ENCODE measurements at places on chromosomes 5 and 9.
A peak's percentile ranks its signal among the peaks of the same experiment; 100 is the strongest.

DNA sequence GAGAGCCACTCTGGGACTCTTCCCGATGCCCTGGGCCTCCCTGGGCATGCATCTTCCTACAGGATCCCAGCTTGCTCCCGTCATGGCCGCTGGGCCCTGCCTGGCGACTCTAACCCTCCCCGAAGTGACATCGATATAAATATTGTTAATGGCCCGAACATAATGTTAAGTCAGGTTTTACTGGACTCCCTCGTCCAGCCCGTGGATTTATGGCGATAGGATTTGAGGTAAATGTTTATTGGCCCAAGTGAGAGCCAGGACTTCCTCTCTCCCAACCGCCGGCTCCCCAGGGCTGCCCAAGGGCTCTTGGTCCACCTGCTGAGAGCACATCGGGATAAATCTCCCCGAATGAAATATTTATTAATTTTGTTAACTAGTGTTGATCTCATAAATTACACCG, 246.3 kb downstream of the PBX3 start:
- no peak for ATAC-seq

- no peak for ATAC-seq
Observed at GRCh38 chr9:12826924-12827565, 52.2 kb downstream of the LURAP1L start.

DNA sequence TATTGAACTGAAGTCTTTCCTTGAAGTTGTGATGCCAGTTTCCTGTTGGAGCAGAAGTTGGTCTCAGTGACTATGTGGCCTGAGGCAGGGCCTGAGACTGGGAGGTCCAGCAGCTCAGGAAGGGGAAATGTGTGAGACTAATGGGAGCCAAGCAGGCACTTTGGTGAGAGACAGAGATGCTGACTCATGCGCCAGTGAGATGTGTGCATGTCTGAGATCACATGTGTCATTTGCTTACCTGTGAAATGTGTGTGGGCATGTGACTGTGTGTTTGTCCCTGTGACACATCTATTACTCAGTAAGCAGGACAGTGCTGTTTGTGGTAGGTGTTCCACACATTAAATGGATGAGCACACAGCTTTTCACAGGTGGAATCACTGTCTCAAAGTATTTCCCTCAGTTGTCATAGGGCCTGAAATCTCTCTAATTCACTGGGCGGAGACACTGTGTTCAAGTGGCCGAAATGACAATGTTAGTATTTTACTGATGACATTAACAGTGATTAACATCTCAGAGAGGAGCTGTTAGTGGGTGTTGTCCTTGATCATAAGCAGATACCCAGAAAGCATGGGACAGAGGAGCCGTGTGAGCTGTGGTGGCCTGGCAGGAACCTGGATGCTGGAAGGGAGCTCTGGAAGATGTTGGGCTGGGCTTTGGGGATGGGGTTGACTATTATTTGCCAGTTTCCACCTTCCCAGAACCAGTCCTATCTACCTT, 7.4 kb downstream of the NPR2 start:
- no peak for ATAC-seq

DNA sequence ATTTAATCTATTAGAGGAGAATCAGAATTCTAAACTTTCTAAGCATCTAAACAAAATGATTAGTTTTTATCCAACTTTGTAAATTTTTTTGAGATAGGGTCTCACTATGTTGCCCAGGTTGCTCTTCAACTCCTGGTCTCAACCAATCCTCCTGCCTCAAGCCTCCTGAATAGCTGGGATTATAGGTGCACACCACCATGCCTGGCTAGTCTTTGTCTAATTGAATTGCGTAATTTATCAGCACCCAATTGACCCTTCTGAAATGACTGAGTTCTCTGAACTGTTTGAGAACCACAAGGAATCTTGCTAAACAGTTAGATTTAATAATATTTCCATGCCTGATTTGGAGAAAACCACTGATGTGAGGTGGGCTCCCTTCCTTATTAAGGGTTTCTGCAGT, 75.7 kb downstream of the PJA2 start:
- ATAC-seq = no peak

DNA sequence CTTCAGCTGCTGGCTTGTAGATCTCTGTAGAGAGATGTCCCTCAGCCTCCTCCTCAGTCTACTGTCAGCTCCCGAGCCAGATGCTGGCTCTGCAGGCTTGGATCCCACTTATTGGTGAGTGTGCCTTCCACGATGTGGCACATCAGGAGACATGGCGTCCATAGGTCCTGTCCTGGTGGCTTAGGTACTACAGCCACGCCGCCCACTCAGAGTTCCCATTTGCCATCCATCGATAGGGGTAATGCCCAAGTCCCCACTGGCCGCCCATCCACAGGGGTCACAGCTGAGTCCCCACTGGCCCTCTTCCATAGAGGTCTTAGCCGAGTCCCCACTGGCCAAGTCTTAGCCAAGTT, 17.3 kb downstream of the EXOC3 start:
- ATAC-seq = no peak

- ATAC-seq = no peak
Observed at GRCh38 chr5:33311893-33312292, 128.9 kb upstream of the TARS1 start.

GRCh38 chr5:68225188-68225910, 9.8 kb downstream of the PIK3R1 start:
- ATAC-seq = no peak

DNA sequence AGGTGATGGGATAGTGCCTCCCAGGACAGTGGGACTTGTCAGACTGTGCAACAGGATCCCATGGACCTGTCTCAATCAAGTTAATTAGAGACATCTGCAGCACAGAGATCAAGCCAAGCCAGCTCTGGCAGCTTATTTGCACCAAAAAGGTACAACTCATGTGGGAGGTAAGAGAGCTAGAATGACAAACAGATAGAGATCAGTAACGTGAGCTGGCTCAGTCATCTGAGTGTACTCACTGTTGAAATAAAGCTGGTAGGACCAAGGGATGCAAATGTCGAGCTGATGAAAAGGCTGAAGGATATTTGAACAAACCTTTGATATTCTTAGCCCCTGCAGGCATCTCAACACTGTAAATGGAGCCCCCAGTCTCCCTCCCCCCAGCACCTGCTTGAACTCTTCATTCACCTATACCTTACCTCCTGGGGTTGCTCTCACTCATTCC, 198.1 kb downstream of the EFNA5 start:
- no peak for ATAC-seq

DNA sequence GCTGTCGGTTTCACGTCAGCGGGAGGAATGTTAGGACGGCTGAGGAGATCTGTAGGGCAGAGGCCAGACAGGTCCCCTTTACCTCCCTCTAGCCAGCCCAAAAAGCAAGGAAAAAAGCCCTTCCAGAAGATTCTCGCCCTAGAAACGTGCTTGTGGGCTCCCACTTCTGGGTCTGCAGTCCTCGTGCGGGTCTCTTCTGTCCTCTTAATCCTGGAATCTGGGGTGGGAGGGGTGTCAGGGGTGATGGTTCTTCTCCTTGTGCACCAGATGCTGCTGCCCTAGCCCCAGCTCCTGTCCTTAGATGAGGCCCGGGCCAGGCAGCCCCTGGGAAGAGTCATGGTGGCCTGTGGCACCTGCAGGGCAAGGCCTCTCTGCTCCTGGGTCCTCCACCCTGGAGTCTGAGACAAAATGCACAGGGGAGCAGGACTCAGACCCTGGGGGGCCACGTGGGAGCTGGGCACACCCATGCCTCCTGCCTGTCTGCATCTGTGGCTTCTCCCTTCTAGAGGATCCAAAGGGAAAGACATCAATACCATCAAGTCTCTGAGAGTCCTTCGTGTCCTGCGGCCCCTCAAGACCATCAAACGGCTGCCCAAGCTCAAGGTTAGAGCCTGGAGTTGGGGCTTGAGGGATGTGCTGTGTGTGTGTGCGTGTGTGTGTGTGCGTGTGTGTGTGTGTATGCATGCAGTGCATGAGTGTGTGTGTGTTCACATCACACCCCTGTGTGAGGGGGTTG, 174.2 kb downstream of the CACNA1B start:
- ATAC-seq = no peak

- ATAC-seq = no peak
Observed at GRCh38 chr9:81885602-81886001, 42.6 kb upstream of the SPATA31D4 start.

GRCh38 chr5:142433526-142434321, 108.9 kb upstream of the SPRY4 start:
- no peak for ATAC-seq

DNA sequence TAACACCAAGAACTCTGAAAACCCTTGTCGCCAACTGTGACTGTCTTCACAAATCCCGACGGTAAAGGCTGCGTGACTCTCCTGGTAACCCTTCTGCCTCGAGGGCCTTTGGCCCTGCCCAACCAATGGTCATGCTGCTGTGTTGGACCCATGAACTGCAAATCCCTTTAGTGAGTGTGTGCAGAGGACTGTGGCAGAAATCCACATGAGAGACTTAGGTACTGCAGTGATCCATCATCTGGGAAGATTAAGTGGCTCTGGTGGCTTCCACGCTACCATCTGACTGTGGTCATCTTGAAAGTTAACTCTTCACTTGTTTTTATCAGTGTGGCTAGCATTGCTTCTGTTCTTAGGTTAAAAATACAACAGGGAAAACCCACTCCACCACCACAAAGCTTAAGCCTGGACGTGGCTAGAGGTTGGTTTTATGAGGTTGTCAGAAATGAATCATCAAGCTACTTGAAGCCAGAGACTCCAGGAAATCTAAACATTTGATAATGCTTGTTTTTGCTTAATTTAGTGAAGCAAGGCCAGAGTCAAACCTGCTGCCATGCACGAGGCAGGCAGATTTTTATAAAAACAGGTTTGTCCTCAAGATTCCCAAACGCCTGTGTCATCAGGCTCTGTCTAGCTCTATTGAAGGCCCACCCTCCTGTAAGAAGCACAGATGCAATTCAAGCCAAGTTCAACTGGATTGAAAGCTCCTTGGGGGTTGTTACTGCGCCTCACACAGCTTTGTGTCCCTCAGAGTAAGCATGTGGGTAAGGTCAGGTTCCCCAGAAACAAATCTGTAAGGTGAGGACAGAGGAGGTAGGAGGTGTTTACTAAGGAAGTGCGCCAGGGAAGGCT, 52.7 kb upstream of the ERCC6L2 start:
- ATAC-seq = peak; percentile 89

- no peak for ATAC-seq
Observed at GRCh38 chr5:1985781-1986180, 103.1 kb upstream of the IRX4 start.

DNA sequence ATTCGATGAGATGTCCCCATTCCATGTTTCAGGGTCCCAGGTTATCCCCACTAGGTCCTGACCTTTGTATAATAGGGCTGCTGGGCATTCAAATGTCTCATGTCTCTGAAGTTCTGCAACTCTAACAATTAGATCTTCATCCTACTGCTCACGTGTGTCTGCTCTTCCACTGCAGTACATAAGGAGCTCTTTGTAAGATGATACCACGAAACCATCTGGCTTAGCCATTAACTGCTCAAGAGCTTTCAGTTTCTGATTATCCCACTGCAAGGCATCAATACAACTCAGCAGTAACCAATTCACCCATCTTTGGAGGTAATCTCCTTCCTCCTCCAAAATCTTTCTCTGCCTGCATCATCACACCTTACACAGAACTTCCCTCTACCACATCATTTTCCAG, 49.9 kb upstream of the PPP2CA start:
- ATAC-seq = no peak

- no peak for ATAC-seq
Observed at GRCh38 chr5:149108651-149109280, 32.5 kb upstream of the ABLIM3 start.

- no peak for ATAC-seq
Observed at GRCh38 chr5:13378091-13378490, 566.4 kb downstream of the DNAH5 start.

DNA sequence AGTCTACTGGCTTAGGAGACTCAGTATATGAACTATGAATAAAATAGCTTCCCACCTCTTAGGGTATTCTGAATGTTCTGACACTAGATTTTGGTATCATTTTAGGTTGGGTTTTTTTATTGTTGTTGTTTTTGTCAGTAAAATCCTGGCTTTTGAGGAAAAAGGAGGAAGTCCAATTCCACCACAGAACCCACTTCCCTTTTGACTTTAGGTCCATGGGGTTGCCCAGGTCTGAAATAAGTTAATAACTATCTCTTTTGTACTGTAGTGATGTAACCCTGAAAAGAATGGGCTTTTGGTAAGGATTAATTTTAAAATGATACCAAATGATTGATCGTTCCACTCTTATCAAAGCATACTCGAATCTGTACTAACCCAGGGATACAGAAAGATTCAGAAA, 29.1 kb upstream of the IL12B start:
- peak; percentile 60 for ATAC-seq

DNA sequence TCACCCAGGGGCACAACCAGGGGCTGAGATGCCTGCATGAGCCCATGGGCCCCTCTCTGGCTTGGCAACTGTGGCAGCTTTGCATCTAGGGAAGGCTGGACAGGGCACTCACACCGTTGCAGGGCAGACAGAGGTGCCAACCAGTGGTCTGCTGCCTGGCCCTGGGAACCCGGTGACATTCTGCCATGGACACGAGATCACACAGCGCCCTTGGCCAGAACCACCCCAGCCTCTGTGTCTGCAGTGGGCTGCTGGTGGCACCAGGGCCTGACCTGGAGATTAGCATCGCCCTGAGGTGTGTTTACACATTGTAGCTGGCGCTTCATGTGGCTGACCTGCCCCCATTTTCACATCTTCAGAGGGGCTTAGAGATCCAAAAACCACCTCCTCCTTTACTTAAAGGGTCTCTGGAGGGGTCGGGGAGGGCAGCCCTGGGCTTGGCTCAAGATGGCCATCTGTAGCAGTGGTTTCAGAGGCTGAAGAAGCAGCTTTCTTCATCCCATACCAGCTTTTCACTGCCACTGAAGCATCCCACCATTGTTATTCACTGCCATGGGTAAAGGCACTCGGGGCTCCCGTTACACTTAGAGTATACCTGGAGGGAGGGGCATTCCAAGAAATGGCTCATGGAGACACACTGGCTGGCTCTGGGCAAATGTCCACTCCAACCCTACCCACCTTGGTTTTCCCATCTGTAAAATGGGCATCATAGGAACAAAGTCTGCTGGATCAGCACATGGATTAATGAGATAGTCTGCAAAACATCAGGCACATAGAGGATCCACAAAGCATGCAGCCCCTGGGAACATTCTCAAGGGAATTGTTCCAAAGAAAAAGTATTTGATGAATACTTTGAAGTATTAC, 11.4 kb downstream of the DCANP1 start:
- ATAC-seq = no peak

DNA sequence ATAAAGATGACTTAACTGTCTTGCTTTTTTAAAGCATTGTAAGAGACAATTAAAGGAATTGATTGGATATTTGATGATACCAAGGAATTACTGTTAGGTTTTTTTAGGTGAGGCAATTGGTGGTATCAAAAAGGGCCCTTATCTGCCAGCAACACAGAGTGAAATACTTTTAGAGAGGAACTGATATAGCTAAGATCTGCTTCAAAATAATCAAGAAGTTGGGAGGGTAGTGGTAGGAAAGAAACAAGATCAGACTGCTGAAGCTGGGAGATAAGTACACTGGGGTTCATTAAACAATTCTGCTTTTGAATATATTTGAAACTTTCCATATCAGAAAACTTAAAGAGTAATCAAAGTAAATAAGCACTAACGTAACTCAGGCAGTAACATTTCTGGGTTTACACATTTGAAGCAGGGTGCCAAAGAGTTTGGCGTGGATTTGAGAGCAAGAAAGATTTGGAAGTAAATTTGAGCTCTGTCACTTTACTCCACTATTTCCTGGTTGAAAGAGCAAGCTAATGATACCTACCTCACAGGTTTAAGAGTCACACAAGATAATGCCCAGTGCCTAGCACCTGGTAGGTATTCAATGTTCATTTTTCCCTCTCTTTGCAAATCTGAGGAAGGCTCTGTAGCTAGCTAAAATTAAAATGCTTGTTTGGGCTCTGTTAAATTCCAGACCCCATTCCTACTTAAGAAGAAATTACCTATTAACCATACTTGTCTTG, 6.9 kb downstream of the ERMP1 start:
- ATAC-seq = no peak

- peak; percentile 64 for ATAC-seq
Observed at GRCh38 chr5:119583684-119584083, 45.7 kb upstream of the FAM170A start.
